Amniotic epithelial cell (primary cell): ENCODE measurements at places on chromosomes 3 and 15.

GRCh38 chr3:126613479-126614188 is 41.3 kb downstream of the TXNRD3 start:
- DNase-seq: no peak

GRCh38 chr3:20316238-20316637 is 130.2 kb upstream of the SGO1 start:
- DNase-seq: no peak

DNA sequence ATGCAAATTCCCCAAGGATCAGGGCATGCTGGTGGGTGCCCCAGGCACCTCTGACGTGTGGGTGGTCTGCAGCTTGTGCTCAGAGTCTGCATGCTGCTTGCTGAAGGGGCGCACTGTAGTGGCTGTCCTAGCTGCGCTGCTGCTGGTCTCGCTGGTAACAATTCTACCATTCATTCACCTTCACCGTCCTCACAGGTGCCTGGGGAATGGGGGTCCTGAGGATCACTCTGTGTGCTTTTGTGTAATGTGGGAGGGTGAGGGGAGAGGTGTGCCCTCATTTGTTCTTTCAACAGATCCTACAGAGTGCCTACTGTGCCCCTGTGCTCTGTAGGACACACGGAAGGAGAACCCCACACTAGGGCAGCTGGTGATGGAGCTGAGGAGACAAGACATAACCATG is 2.1 kb upstream of the ITGA11 start:
- DNase-seq: no peak

- DNase-seq: no peak
These were observed 258.5 kb downstream of the PTPRG start for GRCh38 chr3:61819861-61820260.

- no peak for DNase-seq
These were observed 60.5 kb downstream of the MEGF11 start for GRCh38 chr15:66193066-66193465.

DNA sequence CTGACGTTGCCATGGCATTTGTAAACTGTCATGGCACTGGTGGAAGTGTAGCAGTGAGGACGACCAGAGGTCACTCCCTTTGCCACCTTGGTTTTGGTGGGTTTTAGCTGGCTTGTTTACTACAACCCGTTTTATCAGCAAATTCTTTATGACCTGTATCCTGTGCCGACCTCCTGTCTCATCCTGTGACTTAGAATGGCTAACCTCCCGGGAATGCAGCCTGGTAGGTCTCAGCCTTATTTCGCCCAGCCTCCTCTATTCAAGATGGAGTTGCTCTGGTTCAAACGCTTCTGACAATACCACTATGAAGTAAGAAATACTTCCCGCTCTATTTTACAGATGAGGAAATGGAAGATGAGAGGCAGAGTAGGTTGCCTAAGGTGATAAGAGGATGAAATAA is 16.6 kb downstream of the PAQR9 start:
- no peak for DNase-seq

DNA sequence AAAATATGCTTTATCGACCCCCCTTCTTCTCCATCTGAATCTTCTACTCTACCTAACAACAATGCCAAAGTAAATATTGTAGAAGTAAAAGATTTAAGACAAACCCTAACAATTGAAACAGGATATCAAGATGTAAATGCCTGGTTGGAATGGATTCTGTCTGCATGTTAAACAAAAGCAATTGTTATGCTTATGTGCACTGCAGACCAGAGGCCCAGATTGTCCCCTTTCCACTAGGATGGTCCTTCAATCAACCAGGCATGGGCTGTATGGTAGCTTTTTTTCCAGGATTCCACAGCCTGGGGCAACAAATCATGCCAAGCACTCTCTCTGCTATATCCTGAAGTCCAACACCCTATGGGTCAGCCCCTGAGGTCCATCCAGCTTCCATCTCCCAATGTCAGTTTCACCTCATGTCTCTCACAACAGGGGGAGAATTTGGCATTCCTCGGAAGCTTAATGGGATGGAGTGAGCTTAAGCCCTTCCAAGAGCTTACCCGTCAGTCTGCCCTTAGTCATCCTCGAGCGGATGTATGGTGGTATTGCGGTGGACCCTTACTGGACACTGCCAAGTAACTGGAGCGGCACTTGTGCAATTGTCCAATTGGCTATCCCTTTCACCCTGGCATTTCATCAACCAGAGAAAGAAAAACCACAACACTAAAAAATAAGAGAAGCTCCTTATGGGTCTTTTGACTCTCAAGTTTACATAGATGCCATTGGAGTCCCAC is 36.2 kb downstream of the ZNF589 start:
- peak; percentile 37 for DNase-seq

GRCh38 chr3:146092230-146092629 is 68.8 kb downstream of the PLOD2 start:
- peak; percentile 19 for DNase-seq

- peak; percentile 13 for DNase-seq
These were observed 29.5 kb downstream of the DNAH1 start for GRCh38 chr3:52345521-52346109.

DNA sequence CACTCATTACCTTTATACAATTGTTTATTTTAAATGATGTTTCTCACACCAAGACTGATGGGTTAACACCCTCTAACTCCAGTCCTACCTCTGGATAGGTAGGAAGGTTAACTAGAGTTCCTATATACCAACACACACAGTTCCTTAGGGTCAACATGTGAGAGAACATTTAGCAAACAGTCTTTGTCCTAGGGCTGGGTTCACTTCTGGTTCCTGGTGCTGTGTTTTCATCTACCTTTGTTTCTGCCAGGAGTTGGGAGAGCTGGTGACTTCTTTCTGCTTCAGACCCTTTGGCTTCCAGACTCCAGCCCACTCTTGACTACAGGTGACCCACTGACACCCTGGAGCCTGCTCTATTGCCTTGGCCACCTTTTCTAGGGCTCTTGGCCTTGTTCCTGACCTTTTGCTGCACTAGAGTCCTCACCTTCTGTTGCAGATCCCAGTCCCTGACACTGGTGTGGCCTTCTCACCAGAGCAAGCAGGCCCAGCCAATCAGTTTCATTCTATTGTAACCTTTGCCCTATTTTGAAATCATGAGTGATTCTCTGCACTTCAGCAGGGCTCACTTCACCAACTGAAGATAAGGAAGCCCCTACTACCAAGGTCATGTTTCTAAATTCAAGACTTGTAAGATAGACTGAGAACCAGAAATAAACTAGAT is 50.0 kb upstream of the SECISBP2L start:
- peak; percentile 52 for DNase-seq

DNA sequence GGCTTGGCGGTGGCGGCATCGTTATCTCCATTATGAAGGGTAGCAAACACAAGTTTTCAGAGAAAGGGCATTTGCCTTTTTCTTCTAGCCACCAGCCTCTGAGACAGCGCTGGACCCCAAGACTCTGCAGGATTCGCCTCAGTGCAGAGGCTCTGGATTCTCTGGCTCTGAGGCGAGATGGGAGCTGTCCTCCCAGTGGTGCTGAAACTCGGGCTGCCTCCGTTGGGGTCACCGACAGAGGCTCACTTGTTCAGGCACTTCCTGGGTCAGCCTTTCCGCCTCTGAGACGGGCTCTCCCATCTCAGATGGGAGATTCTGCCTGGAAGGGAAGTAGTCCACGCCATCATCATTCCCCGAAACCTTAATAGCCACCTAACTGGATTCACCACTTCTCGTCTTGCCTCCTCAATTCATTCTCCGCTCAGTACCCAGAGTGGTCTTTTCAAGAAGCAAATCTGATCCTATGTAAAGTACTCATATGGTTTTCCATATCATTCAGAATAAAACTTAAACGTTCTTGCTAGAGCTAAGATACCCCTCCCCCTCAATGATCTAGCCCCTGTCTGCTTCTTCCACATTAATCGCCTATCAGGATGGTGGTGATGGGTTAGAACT is 76.9 kb downstream of the RHCG start:
- DNase-seq: peak; percentile 23

- DNase-seq: no peak
These were observed 31.4 kb downstream of the KCNMB2 start for GRCh38 chr3:178567611-178568010.

- peak; percentile 44 for DNase-seq
These were observed 59.2 kb downstream of the PIAS1 start for GRCh38 chr15:68113273-68113672.

DNA sequence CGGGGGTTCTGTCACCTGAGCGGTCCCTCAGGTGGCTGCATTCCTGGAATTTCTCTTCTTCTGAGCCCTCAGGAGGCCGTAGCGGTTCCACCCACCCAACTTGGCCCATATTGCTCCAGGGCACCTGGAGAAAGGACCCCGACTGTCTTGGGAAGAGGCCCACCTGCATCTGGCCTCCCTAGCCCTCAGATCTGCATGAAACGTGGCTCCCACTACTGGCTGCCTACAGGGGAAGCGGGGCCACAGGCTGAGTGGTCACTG is 9.9 kb upstream of the ANPEP start:
- no peak for DNase-seq

DNA sequence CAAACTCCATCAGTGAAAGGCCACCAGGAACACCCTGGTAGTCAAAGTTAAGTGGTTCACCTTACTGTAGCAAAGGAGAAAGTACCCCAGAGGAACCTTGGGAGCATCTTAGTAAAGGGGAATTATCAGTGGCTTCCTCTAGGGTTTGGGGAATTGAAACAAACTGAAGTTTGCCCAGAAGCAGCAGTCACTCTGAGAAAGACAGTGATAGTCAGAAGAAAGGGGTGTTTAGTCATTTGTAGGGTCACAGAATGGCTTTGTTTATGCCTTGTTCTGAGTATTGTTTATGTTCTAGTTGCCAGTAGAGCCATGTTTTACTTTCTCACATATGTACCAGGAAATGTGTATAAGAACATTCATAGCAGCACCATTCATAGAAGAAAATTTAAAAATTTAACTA is 93.8 kb downstream of the FHIT start:
- DNase-seq: no peak

GRCh38 chr3:184186902-184187207 is 856 bp downstream of the ABCF3 start:
- DNase-seq: no peak

GRCh38 chr3:181455276-181455675 is 256.4 kb upstream of the SOX2 start:
- no peak for DNase-seq

GRCh38 chr3:188914552-188914951 is 257.2 kb upstream of the TPRG1 start:
- DNase-seq: peak; percentile 54

- DNase-seq: peak; percentile 56
These were observed 13.3 kb downstream of the EIF3J start for GRCh38 chr15:44550256-44550655.

DNA sequence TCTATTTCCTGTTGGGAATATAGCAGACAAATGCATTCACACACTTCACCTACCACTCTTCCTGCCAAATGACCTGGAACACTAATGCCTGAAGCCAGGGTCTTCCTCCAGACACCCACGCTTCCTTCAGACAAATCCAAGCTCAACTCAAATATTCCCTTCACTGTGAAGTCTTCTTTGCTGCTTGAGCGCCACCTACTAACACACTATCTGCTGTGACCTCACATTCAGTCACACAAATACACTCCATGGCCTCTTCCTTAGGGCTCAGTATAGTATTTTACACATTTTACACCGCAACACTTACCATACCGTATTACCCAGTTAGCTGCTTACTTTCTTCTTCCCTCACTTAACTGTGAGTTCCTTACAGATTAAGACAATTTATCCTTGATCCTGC is 149.4 kb downstream of the SHOX2 start:
- DNase-seq: no peak

DNA sequence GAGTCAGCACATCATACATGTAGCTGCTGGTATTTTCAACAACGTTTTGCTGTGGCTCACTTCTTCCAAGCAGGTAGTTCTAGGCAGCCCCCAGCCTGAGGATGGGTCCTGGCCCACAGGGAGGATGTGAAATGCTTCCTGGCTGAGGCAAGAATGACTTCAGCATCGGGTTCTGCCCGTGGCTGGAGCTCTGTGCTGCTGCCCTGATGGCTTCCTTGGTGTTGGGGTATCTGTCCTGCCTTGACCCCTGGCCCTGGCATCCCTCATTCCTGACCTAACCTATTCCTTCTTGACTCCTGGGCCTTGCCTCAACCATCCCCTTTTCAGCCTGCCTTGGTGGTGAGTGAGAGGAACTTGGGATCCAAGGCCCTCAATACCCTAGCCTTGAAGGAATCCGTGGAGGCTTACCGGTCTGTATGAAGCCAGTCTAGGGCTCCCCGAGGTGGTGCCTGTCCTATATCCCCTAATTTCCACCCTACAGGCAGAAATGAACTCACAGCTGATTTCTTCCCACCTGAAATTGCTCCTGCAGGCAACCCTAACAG is 300.6 kb downstream of the TLE3 start:
- DNase-seq: no peak

GRCh38 chr15:23913635-23914034 is 226.5 kb upstream of the NDN start:
- DNase-seq: no peak

- peak; percentile 76 for DNase-seq
These were observed 49.7 kb upstream of the POMGNT2 start for GRCh38 chr3:43155464-43156121.

GRCh38 chr3:171377859-171378258 is 82.3 kb downstream of the TNIK start:
- DNase-seq: no peak

DNA sequence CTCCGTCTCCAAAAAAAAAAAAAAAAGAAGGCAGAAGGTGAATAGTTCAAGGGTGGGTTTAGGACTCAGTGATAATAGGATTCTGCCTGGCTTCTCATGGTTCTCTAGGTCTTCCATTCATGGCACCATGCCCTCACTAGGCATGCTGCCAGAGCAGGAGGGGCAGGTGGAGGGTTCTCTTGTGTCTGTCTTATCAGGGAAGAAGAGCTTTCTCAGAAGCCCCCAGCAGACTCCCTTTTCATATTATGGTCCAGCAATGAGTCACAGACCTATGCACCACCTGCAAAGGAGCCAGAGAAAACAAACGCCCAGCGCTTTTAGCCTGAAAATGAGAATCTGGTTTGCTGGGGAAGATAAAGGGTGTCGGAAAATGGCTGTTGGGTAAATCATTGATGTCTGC is 3.0 kb downstream of the CCR2 start:
- DNase-seq: no peak

DNA sequence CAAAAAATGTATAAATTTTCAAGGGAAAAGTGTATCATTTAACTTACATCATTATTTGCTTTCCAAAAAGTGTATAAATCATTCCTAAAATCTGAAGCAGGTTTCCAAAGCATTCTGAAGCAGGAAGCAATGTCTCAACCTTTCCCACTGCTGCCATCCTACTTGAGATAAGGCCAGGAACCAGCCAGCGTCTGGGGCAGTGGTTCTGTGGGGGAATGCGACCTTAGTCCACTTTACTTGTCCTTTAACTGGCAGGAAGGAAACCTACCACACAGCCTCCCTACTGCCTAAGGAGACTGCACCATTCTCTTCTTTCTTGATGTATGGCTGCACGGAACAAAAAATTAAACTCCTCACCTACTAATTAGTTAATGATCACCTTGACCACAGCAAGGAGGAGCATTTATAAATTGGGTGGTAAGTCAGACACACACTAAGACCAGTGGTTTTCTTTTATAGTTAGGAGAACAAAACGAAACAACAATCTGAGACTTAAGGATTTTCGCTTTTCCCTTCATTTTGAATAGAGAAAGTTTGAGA is 3.7 kb downstream of the SORD start:
- DNase-seq: no peak

GRCh38 chr3:196219194-196219969 is 3.0 kb downstream of the SLC51A start:
- DNase-seq: peak; percentile 93

- DNase-seq: no peak
These were observed 66.1 kb downstream of the KLF15 start for GRCh38 chr3:126291061-126291460.

GRCh38 chr15:64282701-64283100 is 73.3 kb downstream of the CSNK1G1 start:
- peak; percentile 47 for DNase-seq
